ENCODE measurements at places on chromosomes 11 and 22. TPM values are rescaled to one million over a fixed set of nuclear protein-coding genes. Genes with fewer than 3 reads are reported as not detected.

SERPING1 gene
- total RNA-seq = 376 TPM

SLC22A12 gene
- total RNA-seq = not detected

HOATZ gene
- not detected for total RNA-seq

- no peaks in the 10 kb centered on the region for H3K36me3 ChIP-seq
- H3K27ac ChIP-seq = no peak overlapping the region
- no peak overlapping the region for H3K4me3 ChIP-seq
- H3K27me3 ChIP-seq = no peaks in the 10 kb centered on the region
- peaks cover 23% of the 10 kb centered on the region for H3K4me1 ChIP-seq
- no peak for DNase-seq
Observed at GRCh38 chr11:65644837-65645236, 6.9 kb downstream of the SIPA1 start.

LAYN gene
- 11.4 TPM for total RNA-seq

- no peak for DNase-seq
- no peak overlapping the region for H3K4me3 ChIP-seq
- no peak overlapping the region for H3K27ac ChIP-seq
- H3K27me3 ChIP-seq = no peaks in the 10 kb centered on the region
- H3K4me1 ChIP-seq = no peaks in the 10 kb centered on the region
Observed at GRCh38 chr11:111018566-111018965, 227.0 kb upstream of the POU2AF2 start.
